Mesenchymal stem cell (in vitro differentiated cells and primary cell): ENCODE measurements at places on chromosomes 3 and 15.

- peak; percentile 81 for DNase-seq
Measured at GRCh38 chr15:62389885-62390790, 225.1 kb upstream of the C2CD4B start.

- no peak for DNase-seq
Measured at GRCh38 chr3:55540579-55540978, 53.5 kb upstream of the WNT5A start.

DNA sequence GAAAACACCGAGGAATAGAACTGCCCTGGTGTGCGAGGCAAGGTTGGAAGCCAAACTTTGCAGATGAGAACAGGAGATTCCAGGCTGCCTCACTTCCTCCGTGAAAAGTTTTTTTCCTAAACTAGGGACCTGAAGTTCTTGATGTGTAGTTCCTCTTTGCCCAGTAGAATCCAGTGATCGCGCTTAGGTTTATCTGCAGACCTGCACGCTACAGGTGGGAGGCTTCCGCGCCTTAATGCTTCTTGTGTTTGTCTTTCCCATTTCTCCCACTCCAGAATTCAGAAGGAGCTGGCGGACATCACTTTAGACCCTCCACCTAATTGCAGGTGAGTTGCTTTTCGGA lies 5.4 kb downstream of the UBE2E1 start:
- no peak for DNase-seq

- DNase-seq = peak; percentile 65
Measured at GRCh38 chr15:74322558-74323180, 44.8 kb downstream of the CYP11A1 start.

DNA sequence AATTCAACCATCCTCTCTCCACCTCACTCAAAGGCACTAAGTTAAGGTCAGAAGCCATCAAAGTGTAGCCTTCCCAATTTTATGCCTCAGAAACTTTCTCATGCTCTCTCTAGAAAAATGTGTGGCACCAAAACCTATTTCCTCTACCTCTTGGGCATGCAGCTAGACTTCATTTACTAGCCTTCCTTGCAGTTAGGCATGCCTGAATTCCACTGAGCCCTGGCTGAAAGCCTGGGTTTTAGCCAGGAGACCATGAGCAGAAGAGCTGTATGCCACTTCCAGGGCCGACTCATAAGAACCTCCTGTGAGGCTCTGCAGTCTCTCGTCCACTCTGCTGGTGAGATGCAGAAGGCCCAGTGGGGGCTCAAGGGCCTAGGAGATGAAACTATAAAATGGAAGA lies 145.0 kb downstream of the MYLK start:
- no peak for DNase-seq
